WTC11 (cell line): ENCODE measurements at places on chromosomes 13 and 19.

GRCh38 chr13:80590551-80590950 is 249.6 kb upstream of the SPRY2 start:
- no peak overlapping the region for H3K27ac ChIP-seq
- H3K36me3 ChIP-seq: 0 out of 2 replicates have a peak, but pooled peaks cover 2% of the 10 kb centered on the region
- DNase-seq: no peak
- no peak overlapping the region for H3K4me3 ChIP-seq

DNA sequence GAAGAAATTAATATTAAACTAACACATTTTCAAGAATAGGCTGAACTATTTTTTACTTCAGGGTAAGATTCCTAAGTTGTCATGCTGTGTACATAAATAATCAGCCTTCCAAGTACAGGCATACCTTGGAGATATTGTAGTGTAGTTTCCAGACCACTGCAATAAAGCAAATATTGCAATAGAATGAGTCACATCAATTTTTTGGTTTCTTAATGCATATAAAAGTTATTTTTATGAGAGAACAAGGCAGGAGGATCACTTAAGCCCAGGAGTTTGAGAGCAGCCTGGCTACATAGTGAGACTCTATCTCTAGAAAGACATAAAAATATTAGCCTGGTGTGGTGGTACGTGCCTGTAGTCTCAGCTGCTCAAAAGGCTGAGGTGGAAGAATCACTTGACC is 511.5 kb downstream of the UQCRFS1 start:
- H3K27me3 ChIP-seq: no peaks in the 10 kb centered on the region
- H3K4me3 ChIP-seq: no peak overlapping the region
- H3K27ac ChIP-seq: no peak overlapping the region
- no peaks in the 10 kb centered on the region; the same call in 1 of the 2 replicates for H3K4me1 ChIP-seq
- DNase-seq: no peak

DNA sequence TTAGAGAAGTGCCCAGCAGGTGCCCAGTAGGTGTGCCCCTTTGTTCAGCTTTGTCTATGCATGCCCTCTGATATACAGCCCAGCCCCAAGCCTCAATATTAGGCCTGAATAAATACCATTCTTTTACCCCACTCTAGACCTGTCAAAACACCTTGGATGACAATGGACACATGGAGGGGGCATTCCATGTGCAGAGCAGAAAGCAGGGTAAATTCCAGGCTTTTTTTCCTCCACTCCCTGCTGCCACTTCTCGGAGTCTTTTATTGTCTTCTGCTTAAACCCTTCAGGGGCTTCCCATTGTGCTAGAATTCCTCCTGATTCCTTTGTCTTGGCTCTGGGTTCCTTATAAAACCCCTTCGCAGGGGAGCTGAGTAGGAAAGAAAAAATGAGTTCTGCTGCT is 5.8 kb upstream of the FRY start:
- no peaks in the 10 kb centered on the region for H3K36me3 ChIP-seq
- no peak overlapping the region for H3K27ac ChIP-seq
- H3K4me3 ChIP-seq: no peak overlapping the region
- no peaks in the 10 kb centered on the region for H3K27me3 ChIP-seq

- H3K4me3 ChIP-seq: no peak overlapping the region
- H3K4me1 ChIP-seq: peaks cover 14% of the 10 kb centered on the region
- H3K36me3 ChIP-seq: no peaks in the 10 kb centered on the region
- H3K27me3 ChIP-seq: no peaks in the 10 kb centered on the region
- DNase-seq: no peak
These were observed 84.6 kb upstream of the FREM2 start for GRCh38 chr13:38602266-38602665.

DNA sequence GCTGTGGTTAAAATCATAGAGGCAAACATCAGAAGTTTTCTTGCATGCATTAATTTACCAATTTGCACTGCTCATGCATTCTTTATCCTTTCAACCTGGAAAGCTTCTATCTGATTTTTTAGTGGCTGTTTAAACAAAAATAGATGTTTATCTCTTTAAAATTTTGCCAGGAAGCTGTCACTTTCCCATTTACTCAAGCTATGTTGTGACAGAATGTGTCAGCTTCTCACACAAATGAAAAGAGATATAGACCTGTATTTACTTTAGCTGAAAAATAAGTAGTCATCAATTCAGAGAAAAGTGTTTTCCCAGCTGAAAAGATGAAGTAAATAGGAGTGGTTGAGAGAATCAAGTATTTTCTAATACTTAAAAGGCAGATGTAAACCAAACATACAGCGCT is 872.8 kb downstream of the DACH1 start:
- H3K36me3 ChIP-seq: no peaks in the 10 kb centered on the region
- no peak overlapping the region for H3K4me3 ChIP-seq
- no peak for DNase-seq
- no peak overlapping the region for H3K27ac ChIP-seq
- no peaks in the 10 kb centered on the region for H3K27me3 ChIP-seq

- no peaks in the 10 kb centered on the region for H3K36me3 ChIP-seq
- H3K27ac ChIP-seq: no peak overlapping the region
- peaks cover 27% of the 10 kb centered on the region for H3K4me1 ChIP-seq
- peaks cover 33% of the 10 kb centered on the region for H3K27me3 ChIP-seq
These were observed 2.9 kb upstream of the C19orf85 start for GRCh38 chr19:55467236-55468053.

GRCh38 chr13:49585220-49586157 is at the start of gene RCBTB1:
Gene RCBTB1 (minus strand): TSS chr13:49585558. CDS start chr13:49567279, 18,279 bp downstream.
- H3K4me1 ChIP-seq: peaks cover 16% of the 10 kb centered on the region
- peak within 1 kb of the TSS; percentile 91 for H3K27ac ChIP-seq
- peaks cover 9% of the 10 kb centered on the region for H3K27me3 ChIP-seq

DNA sequence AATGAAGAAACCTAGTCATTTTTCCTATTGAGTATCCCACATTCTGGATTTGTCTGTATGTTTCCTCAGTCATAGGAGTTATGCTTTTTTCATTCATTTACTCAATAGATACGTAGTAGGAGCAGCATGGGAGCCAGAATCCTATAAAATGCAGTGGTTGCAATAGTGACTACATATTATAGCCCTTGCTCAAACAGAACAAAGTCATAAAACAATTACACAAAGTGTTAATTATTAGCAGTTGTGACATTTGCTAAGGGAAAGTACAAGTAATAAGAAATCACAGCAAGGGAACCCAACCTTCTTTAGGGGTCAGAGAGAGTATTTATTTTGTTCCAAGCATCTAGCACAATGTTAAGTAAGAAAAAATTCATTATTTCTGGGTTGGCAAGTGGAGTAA is 27.7 kb upstream of the POU4F1 start:
- H3K4me3 ChIP-seq: no peak overlapping the region
- no peak overlapping the region for H3K27ac ChIP-seq
- no peaks in the 10 kb centered on the region for H3K27me3 ChIP-seq
- H3K36me3 ChIP-seq: peaks cover 65% of the 10 kb centered on the region
- no peak for DNase-seq

DNA sequence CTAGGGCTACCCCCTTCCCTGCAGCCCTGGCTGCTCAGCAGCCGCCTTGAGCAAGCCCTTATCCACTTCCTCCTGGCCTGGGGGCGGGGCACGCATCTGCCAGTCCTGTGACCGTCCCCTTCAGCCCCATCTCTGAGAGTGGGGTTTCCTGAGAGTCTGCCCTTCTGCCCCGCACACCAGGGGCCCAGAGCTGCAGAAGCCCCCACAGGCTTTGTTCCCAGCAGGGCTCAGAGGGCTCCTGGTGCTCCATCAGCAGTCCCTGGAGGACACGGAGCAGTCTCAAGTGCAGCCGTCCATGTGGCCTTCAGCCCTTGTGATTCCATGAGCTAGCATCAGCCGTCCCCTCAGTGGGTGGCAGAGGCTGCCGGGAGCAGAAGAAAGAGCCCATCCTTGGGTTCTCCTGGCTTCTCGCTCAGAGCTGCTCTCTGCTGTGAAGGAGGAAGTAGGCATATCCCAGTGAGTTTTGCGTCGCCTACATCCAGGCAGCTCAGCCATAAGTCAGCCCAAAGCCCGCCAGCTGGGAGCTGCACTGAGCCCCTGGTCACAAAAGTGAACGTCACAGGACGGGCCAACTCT is 16.3 kb downstream of the MYO9B start:
- H3K4me1 ChIP-seq: peaks cover 27% of the 10 kb centered on the region
- no peaks in the 10 kb centered on the region for H3K27me3 ChIP-seq
- H3K4me3 ChIP-seq: no peak overlapping the region
- peaks cover 5% of the 10 kb centered on the region for H3K36me3 ChIP-seq

GRCh38 chr13:105007166-105007808 is 1528.2 kb downstream of the EFNB2 start:
- no peak overlapping the region for H3K27ac ChIP-seq
- no peak for DNase-seq
- H3K27me3 ChIP-seq: no peaks in the 10 kb centered on the region
- H3K4me3 ChIP-seq: no peak overlapping the region

GRCh38 chr13:88586263-88586662 is 915.1 kb downstream of the SLITRK5 start:
- H3K27ac ChIP-seq: peak overlapping the region; percentile 4; the same call in 1 of the 2 replicates
- no peak for DNase-seq
- no peaks in the 10 kb centered on the region for H3K36me3 ChIP-seq
- H3K4me3 ChIP-seq: no peak overlapping the region
- no peaks in the 10 kb centered on the region for H3K27me3 ChIP-seq

DNA sequence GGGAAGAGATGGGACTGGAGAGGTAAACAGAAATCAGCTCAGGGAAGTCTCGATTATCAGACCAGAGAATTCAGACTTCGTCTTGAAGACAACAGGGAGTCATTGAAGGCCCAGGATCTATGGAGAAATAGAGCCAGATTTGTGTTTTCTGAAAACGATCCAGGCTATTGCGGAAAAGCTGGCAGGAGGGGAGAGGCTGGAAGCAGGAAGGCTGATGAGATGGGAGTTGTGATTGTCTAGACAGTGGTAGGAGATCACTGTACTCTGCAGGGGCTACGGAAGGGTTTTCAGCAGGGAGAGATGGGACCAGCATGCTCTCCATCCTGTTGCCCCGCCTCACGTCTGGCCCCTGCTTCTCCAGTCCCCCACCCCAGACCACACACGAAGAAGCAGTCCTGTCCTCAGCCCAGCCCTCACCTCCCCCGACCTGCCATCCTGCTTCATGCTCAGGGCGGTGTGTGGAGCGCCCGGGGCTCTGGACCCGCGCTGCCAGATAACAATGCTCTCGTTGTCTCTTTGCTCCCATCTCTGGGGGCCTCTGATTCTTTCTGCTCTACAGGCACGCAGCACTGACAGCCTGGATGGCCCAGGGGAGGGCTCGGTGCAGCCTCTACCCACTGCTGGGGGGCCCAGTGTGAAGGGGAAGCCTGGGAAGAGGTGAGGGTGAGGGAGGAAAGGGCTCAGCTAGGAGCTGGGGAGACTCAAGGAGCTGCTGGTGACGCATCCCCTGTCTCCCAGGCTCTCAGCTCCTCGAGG is 1.9 kb downstream of the ARHGAP33 start:
- DNase-seq: peak; percentile 62
- H3K4me1 ChIP-seq: peaks cover 37% of the 10 kb centered on the region
- peaks cover 30% of the 10 kb centered on the region for H3K27me3 ChIP-seq
- peak overlapping the region; percentile 70 for H3K4me3 ChIP-seq

- no peaks in the 10 kb centered on the region for H3K36me3 ChIP-seq
- H3K4me3 ChIP-seq: no peak overlapping the region
- H3K27ac ChIP-seq: no peak overlapping the region
- no peak for DNase-seq
These were observed 37.3 kb downstream of the TNFSF13B start for GRCh38 chr13:108306860-108307259.

DNA sequence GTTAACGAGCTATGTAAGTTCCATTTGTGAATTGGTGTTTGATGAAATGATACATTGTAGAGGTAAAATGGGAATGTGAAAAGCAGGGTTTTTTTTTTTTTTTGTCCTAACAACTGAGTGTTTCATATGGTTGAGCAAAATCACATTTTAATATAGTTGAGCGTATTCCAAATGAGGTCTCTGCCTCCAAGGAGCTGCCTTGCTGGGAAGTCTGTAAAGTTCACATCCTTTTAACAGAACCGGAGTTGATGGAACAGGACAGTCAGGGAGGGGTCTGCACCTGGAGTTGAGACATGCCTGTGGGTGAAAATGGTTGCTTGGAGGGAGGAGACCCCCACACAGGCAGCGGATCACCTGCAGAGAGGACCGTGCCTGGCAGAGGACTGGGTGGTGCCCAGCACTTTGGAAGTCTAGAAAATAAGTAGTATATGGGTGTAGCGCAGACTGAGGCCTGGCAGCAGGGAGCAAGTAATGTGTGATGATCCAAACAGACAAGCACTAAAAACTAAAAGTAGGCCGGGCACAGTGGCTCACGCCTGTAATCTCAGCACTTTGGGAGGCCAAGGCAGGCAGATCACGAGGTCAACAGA is 75.2 kb upstream of the UBAC2 start:
- H3K4me1 ChIP-seq: peaks cover 13% of the 10 kb centered on the region
- no peaks in the 10 kb centered on the region for H3K36me3 ChIP-seq
- no peak overlapping the region for H3K4me3 ChIP-seq
